ENCODE measurements at places on chromosomes 13 and 19.

DNA sequence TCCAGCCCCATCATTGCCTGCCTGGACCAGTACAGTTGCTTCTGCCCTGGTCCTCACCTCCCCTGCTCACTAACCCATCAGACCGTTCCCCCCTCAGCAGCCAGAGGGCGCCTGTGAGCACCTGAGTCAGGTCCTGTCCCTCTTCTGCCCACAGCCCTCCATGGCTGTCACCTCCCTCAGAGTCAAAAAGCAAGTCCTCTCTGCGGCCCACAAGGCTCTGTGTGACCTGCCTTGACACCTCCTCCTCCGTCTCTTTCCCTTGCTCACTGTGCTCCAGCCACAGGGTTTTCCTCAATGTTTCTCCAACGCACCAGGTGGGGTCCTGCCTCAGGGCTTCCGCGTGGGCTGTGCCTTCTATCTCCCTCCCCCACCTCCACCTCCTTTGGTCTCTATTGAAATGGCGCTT, 29.4 kb upstream of the PTPRS start:
- peak; percentile 82 for DNase-seq

GRCh38 chr19:40688987-40689338, 1.5 kb downstream of the NUMBL start:
- DNase-seq: no peak

DNA sequence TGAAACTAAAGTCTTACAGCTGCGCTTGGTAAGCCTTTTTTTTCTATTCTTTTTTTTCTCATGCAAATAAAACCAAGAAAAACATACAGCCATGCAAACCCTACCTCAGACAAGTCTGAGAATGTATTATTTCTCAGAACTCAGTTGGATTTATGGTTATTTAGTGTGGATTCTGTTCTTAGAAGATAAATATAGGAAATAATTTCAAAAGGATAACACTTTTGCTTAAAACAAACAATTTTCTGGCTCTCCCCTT, 40.7 kb upstream of the TNFSF11 start:
- no peak for DNase-seq

- DNase-seq: no peak
Measured at GRCh38 chr13:51630288-51630615, 46.0 kb downstream of the WDFY2 start.

DNA sequence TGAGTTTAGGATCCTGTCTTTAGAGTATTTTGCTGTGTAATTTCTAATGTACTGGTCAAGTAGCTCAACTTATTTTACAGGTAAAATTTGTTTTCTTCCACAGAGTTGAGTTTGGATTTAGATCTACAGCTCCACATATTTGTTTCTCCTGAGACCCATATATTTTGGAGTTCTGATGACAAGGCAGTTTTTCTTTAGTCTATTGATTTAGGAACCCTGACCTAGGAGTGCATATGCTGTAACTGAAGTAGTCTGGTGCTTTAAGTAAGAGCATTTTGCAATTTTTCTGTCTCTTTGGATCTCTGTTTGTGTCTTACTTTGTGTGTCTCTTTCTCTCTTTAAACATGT, 19.5 kb upstream of the SPRY2 start:
- no peak for DNase-seq
